ENCODE measurements at places on chromosomes 5 and 9. TPM values are rescaled to one million over a fixed set of nuclear protein-coding genes. Genes with fewer than 3 reads are reported as not detected.

The ZNF883 gene
- 1.2 TPM for total RNA-seq

The SLC34A3 gene
- not detected for total RNA-seq

The FGF10 gene
- not detected for total RNA-seq

The IL3 gene
- not detected for total RNA-seq

The RUFY1 gene
- total RNA-seq, result 63.3 TPM

The SLC27A6 gene
- under 0.01 TPM for total RNA-seq

The BTNL9 gene
- total RNA-seq, result not detected

The SH3TC2 gene
- 1.2 TPM for total RNA-seq

The PIP5K1B gene
- total RNA-seq, result under 0.01 TPM
